ENCODE measurements at places on chromosomes 7 and 10.

DNA sequence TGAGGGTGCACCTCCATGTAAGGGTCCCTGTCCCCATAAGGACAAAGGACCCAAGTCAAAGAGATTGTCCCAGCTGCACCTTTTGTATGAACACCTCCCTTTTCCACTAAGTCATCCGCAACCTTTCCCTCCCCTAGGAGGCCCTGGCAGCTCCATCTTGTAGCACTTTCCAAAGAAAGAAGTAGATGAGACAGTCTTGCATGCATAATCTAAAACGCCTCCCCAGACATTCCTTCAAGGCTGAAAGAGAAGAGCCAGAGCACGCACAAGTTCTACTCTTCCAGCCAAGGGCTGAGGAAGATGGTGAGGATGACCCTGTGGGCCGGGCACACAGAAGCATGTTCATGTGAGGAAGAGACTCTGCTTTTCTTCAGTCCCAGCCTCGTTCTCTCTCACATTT, 194.4 kb downstream of the TNS3 start:
- no peak for DNase-seq

DNA sequence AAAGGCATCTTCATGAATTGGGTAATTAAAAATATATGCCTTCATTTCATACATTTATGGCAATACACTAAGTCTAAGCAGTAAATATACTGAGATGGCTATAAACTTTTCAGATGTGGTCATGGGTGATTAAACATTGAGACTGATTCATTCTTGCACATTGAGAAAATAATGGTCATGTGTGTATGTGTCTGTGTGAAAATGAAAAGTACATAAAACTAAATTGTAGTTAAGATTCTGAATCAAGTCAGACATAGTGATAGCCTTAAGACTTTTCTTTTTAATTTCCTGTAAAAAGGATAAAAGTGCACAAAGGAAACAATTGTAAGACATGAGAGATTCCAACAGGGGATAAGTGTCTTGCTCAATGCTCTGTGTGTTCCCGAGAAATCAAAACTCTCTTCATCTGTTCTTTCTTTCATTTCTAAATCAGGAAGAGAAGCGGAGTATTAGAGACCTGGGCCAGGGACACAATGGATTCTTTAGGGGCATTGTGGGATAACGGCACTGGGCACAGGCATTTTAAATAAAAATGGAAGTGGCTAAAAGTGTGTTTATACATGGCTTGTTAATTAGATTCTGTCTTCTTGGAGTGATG, 69.8 kb upstream of the AGR3 start:
- no peak for DNase-seq

- DNase-seq: peak; percentile 39
These were observed 34.6 kb upstream of the SLC35G1 start for GRCh38 chr10:93859049-93859655.

- peak; percentile 73 for DNase-seq
These were observed at the start of gene EPHA1 for GRCh38 chr7:143408686-143409561. Gene EPHA1, minus strand, starts transcription at chr7:143408856. Its CDS starts 51 bp downstream, at chr7:143408805.

All from lung (tissue), 17 donors.